ENCODE measurements at places on chromosomes 4 and X.

DNA sequence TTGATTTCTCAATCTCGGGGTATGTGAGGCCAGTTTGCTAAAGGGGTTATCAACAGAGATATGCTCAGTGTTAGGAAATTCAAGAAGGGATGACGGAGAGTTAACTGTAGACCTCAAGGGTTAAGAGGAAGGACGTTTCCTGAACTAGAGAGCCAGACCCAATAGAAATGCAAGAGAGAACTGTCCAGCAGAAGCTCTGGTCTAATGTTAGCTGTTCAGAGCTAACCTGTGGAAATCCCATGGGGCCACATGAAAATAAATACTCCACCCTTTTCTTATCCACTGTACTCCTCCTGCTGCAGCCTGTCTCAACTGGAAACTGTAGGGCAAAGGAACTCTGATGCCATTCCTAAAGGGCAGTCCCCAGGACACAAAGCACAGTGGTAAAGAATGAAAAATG lies 274.3 kb downstream of the DMD start:
- no peak for DNase-seq

DNA sequence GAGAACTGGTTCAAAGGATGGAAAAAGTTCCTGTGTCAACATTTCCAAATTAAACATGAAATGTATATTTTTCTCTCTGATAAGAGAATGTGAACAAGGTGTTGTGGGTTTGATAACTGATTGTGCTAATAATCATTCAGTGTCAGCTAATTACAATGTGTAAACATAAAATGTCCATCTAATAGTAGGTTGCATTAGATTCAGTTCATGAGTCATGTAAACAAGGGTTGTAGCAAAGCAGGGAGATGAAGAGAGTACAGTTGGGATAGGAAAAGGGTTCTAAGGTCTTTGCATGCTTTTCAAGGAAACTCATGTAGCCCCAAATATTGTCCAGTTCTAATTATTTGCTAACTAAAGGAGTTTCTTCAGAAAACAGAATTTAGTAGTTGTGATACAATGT lies 55.4 kb downstream of the DCLK2 start:
- no peak for DNase-seq

- no peak for DNase-seq
Measured at GRCh38 chrX:54157561-54157960, 25.5 kb downstream of the FAM120C start.

GRCh38 chr4:182604161-182604622 lies 313.0 kb downstream of the DCTD start:
- no peak for DNase-seq

DNA sequence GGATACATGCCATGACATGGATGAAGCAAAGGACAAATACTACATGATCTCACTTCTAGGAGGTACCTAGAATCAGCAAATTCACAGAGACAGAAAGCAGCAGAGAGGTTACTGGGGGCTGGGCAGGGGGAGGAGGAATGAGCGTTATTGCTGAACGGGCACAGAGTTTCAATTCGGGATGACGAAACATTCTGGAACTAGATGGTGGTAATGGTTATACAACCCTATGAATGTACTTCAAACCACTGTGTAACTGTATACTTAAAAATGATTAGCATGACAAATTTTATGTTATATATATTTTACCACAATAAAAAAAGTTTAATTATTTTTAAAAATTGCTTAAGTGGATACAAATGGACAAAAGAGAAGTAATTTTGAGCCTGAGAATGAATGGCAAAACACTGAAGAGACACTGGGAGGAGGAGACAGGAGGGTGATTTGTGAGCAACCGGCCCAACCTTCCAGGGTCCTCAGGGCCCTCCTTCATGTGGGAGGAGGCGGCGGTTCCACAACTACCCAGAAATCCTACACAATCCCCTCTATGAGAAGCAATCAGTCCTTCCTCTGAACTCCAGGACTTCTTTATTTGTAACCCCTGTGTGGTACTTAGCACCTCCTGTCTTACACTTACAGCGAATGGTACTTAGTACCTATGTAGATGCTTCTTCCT lies 14.1 kb downstream of the ACSL1 start:
- no peak for DNase-seq

- no peak for DNase-seq
Measured at GRCh38 chrX:154727871-154728270, 23.0 kb downstream of the GAB3 start.

DNA sequence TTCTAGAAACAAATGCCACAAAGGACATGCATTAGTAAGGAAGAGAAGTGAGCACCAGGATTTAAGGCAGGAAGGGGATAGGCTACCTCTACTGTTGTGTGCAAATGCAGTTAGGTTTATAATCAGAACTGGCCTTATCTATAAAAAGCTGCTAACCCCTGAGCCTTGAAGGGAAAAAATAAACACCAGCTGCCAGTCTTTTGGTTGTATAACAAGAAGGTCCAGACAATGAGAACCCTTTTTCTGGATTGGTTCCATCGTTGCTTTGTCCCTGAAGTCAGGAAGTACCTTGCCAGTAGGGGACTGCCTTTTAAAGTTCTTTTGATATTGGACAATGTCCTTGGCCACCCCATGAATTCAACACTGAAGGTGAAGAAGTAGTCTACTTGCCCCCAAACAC lies 126.7 kb upstream of the OTUD4 start:
- no peak for DNase-seq

GRCh38 chrX:153818571-153819383 lies 11.6 kb downstream of the PDZD4 start:
- DNase-seq = peak; percentile 30

- no peak for DNase-seq
Measured at GRCh38 chrX:135698924-135699323, 14.5 kb upstream of the CT45A1 start.

GRCh38 chrX:133490955-133491354 lies 75.7 kb upstream of the GPC4 start:
- no peak for DNase-seq

DNA sequence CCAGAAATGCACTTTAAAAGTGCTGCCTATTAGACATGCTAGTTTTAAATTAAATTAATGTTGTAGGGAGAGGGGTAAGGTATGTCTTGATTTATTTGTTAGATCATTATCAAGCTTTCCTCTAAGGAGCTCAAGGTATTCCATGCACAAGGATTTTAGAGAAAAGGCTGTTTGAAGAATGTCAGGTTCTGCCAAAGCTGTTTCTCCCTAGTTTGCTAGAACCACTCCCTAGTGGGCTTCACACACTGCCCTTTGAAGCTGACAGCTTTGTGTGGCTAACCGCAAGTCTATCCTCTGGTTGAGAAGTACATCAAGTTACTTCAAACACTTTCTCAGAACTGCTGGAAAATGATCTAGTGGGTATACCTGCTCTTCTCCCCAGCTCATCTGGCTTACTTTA lies 32.3 kb downstream of the RASL11B start:
- no peak for DNase-seq

GRCh38 chrX:789096-789495 lies 158.5 kb downstream of the SHOX start:
- no peak for DNase-seq

DNA sequence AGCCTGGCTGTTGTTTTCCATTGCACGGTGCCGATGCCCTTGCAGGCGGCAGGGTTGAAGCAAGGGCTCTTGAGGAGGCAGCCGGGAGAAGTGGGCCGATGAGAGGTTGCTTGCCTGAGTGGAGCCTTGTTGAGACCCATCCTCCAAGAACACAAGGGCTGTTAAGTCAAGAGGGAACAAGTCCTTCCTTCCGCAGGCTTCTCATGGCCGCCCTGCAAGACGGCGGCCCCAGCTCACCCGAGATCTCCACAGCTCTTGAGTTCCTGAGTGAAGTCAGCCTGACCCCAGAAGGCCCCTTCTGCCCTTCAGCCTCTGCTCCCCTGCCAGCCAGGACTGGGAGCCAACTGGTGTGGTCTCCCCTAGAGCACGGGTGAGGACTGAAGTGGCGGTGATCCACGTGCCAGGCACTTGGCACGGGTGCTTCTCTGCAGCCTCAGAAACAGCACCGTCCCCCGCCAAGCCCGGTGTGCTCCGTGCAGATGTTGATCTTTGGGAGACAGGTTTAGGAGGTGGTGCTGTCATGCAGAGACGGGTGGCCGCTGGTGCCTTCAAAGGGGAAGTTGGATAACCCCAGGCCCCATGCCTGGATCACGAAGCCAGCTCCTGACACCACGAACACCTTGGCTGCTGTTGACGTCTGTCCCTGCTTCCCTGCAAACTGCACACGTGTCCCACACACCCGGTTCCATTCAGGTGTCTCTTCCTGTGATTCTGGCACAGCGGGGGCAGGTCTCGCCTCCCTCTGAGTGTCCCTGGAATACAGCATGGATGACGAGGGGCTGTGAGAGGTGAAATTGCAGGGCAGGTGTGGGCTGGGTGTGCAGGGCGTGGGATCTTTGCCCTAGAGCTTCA lies 164.4 kb upstream of the PSAPL1 start:
- no peak for DNase-seq

- DNase-seq = no peak
Measured at GRCh38 chrX:134660627-134661026, 2.4 kb upstream of the PLAC1 start.

DNA sequence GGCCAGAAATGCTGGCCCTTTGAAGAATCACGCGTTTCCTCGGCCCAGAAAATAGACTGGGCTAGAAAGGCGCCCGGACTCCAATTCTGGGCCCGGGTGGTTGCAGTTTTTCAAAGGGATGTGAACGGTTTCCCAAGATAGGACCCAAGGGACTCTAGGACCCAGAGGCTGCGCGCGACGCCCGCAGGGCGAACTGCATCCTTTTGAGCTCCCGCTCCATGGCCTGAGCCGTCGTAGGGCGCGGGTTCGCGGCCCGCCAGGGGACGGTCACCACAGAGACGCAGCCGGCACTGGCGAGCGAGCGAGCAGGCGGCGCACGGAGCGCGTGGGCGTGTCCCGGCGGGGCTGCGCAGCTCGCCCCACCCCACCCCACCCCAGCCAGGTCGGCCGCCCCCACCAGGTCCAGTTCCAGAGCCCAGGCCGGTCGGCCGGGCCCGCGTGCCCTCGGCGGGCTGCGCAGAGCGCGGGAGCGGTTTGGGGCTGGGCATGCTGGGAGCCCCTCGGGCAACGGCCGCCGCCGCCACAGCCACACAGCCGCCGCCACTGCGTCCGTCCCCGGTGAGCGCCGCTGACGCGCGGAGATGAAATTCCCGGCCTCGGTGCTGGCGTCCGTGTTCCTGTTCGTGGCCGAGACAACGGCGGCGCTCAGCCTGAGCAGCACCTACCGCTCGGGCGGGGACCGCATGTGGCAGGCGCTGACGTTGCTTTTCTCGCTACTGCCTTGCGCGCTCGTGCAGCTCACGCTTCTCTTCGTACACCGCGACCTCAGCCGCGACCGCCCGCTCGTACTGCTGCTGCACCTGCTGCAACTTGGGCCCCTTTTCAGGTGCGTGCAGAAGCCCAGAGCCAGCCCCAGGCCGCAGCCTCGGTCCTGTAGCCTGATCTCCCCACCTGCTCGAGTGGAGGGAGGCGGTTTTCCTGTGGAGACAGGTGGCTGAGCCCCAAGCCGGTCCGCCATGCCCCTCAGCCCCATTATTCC lies at the start of gene XK:
TSS of gene XK (plus strand) at position 411 of the 979 bp plus-strand sequence. CDS start at position 582, 171 bp downstream.
- peak; percentile 44 for DNase-seq

DNA sequence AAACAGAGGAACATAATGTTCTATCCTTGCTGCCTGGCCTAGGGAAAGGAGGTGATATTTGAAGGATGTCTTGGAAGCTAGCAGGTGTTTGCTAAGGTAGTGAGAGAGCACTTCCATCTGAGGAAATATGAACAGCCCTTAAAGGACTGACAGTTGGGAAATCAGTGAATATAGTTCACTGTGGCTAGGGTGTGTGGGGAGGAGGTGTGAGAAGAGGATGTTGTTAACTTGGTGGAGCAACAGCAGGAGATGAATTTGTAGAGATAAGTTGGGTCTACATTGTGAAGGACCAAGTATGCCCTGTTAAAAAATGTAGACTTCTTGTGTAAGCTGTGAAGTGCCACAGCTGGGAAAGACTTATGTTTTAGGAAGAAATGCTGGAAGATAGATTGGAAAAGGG lies 25.5 kb downstream of the TBC1D19 start:
- DNase-seq = no peak

GRCh38 chr4:83708500-83709175 lies 172.7 kb downstream of the GPAT3 start:
- DNase-seq = no peak

DNA sequence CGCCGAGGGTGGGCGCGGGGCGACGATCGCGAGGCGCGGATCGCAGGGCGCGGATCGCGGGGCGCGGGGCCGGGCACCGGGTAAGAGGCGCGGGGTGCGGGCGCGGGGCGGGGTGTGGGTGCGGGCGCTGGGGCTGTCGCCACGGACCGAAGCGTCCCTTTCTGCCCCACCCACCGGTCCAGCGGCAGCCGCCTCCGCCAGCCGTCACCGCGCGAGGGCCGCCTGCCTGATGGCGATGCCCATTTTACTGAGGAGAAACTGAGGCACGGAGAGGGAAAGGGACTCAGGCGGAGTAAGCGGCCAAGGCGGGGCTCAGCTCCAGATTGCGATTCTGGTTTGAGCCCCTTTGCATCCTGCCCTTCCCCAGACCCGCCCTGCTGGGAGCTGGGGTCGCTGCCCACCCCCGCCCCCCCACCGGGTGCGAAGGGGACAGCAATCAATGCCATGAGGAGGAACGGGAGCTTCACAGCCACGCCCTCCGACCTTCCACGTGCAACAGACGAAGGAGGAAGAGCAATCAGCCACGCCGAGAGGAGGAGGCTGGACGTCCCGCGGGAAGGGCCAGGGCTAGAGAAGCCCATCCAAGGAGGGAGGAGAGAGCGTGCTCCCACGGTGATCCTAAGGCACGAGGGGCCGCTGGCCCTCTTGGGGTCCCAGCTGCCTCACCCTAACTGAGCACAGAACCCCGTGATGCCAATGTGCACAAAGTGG lies 10.9 kb upstream of the MAN2B2 start:
- no peak for DNase-seq

- no peak for DNase-seq
Measured at GRCh38 chrX:110000847-110001713, 1.8 kb upstream of the TMEM164 start.

DNA sequence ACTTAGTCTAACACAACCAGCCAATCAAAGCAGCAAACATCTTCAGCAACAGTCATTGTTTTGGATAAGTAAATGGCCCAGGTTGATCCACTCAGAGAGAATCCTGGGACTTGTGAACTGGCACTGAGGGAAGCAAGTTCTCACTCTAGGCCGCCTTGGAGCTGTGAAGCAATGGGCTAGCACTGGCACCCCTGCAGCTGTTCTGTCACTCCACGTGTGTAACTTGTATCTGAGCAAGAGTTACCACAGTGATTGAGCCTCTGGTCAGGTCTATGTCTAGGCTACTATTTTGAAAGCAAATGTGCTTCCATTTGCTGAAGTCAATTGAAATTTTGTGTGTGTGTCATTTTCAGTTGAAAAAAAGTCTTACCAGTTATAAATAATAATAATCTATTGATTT lies 57.2 kb upstream of the HS3ST1 start:
- DNase-seq = no peak

DNA sequence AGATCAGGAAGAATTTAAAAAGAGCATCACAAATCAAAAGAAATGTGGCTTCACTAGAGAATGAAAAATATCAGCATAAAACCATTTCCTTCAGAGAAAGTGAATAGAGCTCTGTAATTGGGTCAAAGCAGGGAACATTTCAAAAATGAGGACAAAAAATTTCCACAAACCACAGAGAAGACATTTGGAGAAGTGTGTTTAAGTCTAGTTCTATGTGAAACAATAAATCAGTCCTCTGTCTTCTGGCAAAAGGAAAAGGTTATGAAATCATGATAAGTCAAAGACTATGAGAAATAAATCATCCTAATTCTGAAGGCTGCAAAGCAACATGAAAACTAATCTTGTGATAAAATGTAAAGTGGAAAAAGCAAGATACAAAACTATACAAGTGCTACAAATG lies 27.9 kb downstream of the SMPX start:
- DNase-seq = no peak

Measured in stimulated activated naive CD8-positive, alpha-beta T cell treated with anti-CD3 and anti-CD28 coated beads, Interleukin-15, amount 100 ng/mL, for 72 hours (primary cell).